ENCODE measurements at places on chromosomes 12 and 14.

- DNase-seq, result no peak
These were observed 23.1 kb upstream of the C14orf180 start for GRCh38 chr14:104556256-104557021.

DNA sequence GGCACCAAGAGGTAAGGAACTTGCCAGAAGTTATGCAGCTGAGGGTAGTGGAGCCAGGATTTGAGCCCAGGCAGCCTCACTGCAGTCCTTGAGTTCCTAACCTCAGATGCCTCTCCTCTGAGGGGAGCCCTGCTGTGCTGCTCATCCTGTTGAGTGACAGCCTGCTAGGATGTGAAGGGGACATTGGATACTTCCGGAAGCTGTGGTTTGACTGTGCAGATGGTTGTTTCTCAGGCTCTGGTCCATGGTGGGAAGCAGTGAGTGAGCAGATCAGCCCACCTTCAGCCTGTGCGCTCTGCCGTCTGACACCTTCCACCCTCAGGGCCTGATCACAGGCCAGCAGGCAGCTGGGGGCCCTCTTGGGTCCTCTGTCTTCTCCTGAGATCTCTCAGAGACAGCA is 253.2 kb downstream of the CACNA1C start:
- no peak for DNase-seq

DNA sequence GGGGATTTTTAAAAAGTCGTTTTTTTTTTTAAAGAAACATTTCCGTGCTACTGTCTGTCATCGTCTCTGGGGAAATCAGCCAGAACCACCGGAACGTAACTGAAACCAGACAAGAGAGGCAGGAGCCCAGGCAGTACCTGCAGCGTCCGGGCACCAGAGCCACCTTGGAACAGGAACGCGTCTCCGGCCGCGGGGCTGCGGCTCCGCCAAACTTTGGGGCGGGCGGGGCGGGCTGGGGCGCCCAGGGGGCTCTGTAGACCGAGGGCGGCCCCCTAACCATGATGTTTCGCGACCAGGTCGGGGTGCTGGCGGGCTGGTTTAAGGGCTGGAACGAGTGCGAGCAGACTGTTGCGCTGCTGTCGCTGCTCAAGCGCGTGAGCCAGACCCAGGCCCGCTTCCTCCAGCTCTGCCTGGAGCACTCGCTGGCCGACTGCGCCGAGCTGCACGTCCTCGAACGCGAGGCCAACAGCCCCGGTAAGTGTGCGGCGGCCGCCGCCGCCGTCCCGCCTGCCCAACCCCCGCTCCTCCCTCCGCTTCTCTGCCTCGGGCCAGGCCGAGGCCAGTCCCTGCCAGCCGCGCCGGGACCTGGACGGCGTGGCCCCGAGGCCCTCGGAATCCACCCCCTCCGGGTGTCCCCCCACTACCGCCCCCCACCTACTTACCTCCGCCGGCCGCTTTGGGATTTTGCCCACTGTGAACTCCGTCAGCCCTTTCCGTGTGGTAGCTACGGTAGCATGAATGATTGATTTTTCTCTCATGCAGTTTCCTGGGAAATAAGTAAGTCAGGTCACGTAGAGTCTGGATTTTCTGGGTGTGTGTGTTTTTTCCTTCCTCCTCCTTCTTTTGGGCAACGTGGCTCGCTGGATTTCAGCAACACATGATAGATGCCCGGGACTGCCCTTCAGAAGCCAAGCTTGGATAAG is 972 bp downstream of the SAMD4A start:
- peak; percentile 21 for DNase-seq

DNA sequence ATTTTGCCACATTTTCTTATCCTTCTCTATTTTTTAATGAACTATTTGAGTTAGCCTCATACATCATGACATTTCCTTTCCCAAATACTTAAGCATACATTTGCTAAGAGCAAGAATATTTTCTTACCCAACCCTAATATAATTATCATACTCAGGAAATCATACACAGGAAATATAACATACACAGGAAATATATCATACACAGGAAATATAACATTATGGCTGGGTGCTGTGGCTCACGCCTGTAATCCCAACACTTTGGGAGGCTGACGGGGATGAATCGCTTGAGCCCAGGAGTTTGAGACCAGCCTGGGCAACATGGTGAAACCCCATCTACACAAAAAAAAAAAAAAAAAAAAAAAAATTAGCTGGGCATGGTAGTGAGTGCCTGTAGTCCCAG is 4.9 kb downstream of the NCKAP1L start:
- no peak for DNase-seq

DNA sequence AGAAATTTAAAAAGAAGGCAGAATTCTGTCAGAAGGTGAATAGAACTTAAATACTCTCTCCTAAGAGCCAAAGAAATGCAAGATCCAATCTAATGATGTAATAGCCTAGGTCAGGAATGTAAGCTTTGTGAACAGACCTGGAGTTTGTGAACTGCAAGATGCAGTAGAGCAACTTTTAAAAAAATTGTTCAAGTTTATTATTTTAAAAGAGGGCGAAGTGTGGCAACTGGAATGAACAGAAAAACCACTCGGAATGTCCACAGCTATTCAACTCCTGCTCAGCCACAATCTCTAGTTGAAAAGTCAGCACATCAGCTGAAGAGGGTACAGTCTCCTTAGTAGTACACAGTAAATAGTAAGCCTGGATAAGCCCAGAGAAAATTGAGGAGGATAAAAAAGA is 228.8 kb downstream of the PPFIA2 start:
- DNase-seq, result no peak

DNA sequence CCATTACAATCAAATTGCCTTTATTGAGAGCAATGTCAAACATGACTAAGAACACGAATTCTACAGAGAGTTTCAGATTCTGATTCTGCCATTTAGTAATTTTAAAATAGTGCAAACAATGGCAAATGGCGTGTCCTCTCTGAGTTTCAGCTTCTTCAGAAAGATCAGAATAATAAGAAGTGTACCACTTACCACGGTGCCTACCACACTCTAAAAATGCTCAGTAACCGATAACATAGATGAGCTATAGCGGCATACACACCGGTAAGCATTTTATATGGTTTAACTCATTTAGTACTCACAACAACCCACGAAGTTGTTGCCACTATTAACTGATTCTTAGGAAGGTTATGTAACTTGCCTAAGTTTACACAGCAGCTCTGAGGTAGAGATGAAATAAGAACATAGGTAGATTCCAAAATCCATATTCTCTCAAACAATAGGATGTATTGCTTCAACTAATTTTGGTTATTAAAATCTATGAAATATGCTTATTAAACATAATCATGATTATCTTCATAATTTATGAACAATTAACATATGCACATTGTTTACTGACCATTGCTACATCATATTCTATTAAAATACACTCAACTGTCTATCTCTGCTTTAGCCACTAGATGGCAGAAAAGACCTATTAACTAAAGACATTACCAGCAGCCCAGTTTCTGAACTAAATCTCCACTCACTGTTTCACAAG is 38.3 kb downstream of the SLC6A15 start:
- DNase-seq, result peak; percentile 43

DNA sequence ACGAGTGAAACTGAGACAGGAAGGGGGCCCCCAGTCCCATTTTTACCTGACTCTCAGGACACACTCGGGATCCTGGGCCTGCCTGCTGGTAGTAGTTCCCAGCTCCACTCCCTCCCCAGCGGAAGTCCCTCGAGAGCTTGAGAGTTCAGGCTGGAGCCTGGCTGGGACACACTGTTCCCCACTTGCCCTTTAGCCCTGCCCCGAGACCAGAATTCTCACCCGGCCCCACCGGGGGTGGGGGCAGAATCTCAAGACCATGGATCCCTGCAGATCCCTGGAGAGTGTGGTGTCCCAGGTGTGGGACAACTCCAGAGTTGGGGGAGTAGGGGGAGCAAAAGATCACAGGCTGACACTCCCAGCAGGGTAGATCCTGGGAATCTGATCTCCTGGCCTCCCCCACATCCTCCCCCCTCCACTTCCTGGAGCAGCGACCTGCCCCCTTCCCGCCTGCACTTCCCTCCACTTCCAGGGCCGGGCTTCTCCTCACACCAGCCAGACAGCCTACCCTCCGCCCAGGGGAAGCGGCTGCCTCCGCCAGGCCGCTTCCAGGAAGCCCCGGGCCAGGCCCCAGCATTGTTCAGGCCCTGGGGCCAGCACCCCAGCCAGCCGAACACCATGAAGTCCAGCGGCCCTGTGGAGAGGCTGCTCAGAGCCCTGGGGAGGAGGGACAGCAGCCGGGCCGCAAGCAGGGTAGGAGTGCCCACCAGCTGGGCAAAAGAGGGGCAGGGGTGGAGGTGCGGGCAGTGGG is at the start of gene TNS2:
TNS2 (plus strand) TSS at position 495 of the 748 bp plus-strand sequence; CDS start at position 616, 121 bp downstream.
- peak; percentile 44 for DNase-seq

DNA sequence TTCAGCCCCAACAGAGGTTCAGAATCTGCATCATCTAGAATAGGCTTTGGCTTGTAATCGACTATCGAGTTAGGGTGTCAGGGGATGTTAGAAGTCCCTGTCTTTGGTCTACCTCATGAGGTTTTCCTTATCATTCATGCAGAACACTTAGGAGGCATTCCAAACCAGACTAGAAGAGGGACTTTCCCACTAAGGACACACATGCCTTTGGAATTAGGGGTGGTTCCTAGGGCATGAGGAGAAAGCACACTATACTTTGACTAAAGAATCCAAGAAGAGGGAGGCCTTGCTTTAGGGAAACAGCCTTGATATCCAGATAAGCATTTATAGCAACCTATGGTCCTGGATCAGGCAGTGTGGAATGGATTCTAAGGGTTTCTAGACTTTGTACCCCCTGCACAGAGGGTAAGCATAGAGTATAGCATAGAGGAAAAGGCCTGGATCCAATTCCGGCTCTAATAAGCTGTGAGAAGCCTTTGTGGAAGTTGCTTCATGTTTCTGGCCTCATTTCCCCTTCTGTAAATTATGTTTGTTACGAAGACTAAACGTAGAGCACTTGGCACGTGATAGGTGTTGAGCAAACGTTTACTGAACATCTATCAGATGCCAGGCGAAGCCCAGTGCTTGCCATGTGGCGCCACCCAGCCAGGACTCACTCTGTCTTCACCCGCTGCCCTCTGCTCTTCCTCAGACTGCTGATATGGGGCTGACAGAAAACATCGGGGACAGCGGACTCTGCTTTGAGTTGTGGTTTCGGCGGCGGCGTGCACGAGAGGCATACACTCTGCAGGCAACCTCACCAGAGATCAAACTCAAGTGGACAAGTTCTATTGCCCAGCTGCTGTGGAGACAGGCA is 13.2 kb downstream of the ZNF219 start:
- DNase-seq, result no peak

- DNase-seq, result no peak
These were observed 5.4 kb downstream of the KRT2 start for GRCh38 chr12:52646613-52647012.

- DNase-seq, result no peak
These were observed 696 bp upstream of the GPHN start for GRCh38 chr14:66507181-66507721.

- no peak for DNase-seq
These were observed 30.5 kb downstream of the FZD10 start for GRCh38 chr12:130192642-130193345.

DNA sequence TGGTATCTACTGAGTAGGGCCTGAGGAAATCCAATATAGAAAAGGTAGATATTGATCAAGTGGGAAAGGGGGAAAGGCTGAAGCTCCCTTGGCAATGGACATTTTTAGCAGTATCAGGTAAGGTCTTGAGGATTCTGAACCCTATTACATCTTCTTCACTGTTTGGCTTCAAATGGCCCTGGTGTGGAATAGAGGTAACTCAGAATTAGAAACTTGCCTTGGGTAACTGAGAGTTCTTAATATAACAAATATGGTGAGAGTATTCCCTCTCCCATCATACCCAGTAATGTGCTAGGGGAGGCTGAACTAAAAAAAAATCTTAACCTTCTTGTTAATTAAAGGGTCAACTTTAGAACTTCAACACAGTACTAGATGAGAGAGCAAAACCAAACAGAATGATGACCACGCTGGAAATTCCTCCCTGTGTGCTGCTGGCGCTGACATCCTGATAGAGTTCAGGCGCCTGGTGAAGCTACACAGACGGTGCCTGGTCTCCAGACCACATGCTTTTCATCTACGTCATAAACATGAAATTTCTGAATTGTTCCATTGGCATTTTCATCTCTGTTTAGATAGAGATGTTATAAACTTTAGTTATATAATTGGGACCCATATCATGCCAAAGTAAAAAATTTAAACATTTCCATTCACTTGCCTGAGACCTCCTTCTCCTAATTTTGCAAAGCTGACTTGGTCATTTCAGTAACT is 128.3 kb downstream of the AKAP6 start:
- no peak for DNase-seq

DNA sequence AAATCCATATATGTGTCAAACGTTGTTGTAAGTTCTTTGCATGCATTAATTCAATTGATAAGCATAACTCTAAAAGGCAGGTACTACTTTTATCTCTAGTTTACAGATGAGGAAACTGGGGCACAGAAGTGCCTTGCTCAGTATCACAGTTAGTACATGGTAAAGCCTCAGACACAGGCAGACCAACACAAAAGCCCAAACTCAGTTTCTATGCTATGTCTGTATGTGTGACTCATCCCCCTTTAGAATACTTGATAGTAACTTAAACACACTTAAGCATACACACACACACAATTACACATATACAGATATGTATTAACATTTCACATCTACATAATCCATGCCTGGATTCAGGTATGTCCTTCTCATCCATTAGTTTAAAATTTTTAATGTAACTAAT is 88.0 kb downstream of the EPS8 start:
- no peak for DNase-seq

GRCh38 chr12:76866151-76866567 is 12.7 kb downstream of the CSRP2 start:
- DNase-seq, result no peak

- DNase-seq, result no peak
These were observed 26.0 kb downstream of the PELI2 start for GRCh38 chr14:56144176-56144575.

DNA sequence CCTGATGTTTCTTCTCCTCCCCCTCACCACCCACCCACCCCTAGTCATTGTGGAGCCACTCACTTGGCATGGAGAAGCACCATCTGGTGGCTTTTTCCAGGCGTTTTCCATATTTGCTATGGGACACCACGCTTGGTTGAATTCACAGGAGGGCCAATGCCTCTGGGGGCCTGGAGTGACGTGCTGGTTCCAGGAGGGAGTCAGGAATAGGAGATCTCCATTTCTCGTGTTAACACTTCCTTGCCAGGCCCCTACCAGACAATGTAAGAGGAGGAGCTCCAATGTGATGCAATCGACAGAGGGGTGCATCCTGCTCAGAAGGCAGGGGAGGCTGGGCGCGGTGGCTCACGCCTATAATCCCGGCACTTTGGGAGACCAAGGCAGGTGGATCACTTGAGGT is 21.6 kb upstream of the TESC start:
- no peak for DNase-seq

DNA sequence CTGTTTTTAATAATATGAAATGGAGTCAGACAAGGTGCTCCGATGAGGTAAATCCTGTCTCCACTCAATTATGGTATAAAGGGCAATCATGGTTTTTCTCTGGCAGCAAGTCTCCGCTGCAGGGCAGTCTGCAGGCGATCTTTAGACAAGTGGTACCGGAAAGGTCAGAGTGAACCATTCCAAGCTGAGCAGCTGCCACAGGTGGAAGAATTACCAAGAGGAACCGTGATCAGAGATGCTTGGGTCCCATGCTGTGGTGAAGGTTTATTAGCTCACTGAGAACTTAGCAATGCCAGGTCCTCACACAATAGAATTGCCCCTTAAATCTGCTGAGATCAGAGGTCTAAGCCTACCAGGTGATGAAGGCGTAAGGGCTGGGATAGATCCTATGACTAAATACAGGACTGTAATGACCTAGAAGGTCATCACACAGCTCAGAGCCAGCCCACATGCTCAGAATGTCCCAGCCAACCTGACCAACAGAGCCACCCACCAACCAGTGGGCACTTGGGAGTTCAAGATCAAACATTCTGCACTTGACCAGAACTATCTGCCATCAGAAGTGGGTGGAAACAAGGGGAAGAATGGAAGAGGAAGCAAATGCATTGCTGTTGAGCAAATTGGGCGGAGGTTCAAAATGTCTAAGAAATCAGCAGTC is 175.2 kb upstream of the BCL2L14 start:
- DNase-seq, result no peak

Measured in K562 (cell line).